ENCODE measurements at places on chromosomes 7 and 10. TPM values are rescaled to one million over a fixed set of nuclear protein-coding genes. Genes with fewer than 3 reads are reported as not detected.

Gene TRUB1
- 11.2 TPM for total RNA-seq

DNA sequence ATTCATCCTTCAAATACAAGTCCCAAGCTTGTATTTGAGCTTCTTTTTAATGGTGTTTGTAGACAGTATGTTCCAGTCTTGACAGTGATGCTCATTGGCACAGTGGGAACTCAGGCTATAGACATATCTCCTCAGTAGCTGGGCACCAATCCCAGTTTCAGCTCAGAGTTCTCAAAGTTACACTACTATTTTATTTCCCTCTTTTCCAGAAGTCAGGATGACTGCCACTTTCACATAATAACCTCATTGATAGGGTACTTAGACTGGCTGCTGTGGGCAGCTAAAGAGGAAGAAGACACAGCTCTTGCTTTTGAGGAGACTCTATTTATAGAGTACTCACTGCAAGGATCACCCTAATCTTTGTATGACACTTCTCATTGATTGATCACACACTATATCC is 2.4 kb downstream of the GBF1 start:
- H3K4me1 ChIP-seq, result peaks cover 30% of the 10 kb centered on the region
- DNase-seq, result no peak
- peaks cover 9% of the 10 kb centered on the region for H3K36me3 ChIP-seq

Gene AGR3
- not detected for total RNA-seq

GRCh38 chr7:51501620-51502019 is 185.0 kb upstream of the COBL start:
- no peak overlapping the region for H3K27ac ChIP-seq
- no peaks in the 10 kb centered on the region for H3K36me3 ChIP-seq
- no peak overlapping the region for H3K4me3 ChIP-seq
- no peaks in the 10 kb centered on the region for H3K27me3 ChIP-seq

- H3K36me3 ChIP-seq, result no peaks in the 10 kb centered on the region
- H3K27me3 ChIP-seq, result no peaks in the 10 kb centered on the region
- no peak overlapping the region for H3K27ac ChIP-seq
- no peak overlapping the region for H3K4me3 ChIP-seq
- no peaks in the 10 kb centered on the region for H3K4me1 ChIP-seq
- DNase-seq, result no peak
These were observed 266.0 kb downstream of the GRID1 start for GRCh38 chr10:86100581-86101061.

Gene TWNK
- 11.8 TPM for total RNA-seq

Gene ADIRF
- total RNA-seq, result not detected

Data from B cell (primary cell).